ENCODE measurements at places on chromosomes 16 and 17.

DNA sequence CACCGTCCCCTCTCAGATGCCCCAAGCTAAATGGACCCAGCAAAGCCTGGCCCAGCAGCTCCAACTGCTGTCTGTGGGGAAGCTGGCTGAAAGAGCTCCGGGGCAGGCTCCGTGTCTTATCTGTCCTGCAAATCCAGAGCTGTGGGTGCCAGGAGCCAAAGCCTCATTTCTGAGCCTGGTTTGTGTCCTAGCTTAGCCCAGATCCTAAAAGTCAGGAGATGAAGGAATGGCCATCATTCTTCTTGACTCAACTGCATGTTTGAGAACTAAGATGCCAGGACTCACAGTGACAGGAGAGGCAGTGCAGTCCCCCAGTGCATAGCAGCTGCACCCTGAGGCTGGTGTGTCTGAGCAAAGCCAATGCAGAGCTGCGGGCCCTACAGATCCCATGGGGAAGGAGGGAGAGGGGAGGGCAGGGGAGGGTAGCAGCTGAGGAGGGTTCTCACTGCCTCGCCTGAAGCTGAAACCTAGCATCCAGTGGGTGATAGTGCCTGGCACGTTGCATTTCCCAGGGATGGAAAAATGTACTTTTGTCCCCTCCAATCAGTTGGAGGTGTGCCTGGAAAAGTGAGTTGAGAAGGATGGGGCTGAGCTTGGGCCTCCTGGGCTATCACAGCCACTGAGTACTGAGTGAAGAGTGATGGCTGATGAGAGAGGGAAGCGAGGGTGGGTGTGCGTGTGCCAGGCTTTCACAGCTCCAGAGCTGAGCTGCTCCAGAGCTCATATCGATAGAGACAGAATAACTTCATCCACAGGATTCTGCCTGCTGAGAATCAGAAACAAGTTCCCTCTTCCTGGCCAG, 24.5 kb upstream of the CD300E start:
- DNase-seq = no peak

GRCh38 chr17:55605705-55606487, 94.6 kb upstream of the SMIM36 start:
- no peak for DNase-seq

GRCh38 chr16:84677017-84677803, 22.6 kb upstream of the USP10 start:
- DNase-seq = no peak

DNA sequence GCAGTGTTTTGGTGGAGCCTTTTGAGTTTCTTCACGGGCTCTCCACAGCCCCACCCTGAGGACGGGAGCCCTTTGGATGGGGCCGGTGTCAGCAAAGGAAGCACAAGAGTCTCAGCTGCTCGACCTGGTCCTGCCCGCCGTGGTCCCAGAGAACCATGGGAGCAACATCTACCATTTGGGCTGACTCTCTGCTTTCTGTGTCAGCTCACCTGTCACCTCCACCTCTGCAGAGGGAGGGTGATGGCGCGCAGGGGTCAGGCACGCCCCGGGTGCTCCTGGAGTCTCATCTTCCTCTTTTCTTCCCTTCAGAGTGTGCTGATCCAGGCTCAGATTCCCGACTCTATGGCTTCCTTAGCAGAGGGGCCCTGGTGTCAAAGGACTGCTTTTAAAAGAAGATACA, 171.7 kb downstream of the LAT start:
- DNase-seq = no peak

DNA sequence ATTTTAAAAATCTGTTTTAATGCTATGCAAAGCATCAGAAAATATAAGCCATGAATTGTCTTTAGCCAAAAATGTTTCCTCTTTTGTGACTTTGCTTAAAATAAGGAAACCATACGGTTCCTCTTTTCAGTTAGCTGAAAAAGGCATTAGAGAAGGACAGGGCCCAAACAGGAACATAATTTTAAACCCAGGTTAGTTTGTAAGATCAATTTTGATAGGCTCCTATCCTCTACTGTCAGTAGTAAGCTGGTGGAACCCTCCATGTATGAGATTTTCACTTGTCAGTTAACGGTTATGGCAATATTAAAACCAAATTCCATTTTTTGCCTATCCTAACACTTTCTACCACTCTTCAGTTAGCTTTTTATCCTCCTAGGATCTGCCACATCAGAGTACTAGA, 4.3 kb downstream of the EVI2B start:
- DNase-seq = no peak

DNA sequence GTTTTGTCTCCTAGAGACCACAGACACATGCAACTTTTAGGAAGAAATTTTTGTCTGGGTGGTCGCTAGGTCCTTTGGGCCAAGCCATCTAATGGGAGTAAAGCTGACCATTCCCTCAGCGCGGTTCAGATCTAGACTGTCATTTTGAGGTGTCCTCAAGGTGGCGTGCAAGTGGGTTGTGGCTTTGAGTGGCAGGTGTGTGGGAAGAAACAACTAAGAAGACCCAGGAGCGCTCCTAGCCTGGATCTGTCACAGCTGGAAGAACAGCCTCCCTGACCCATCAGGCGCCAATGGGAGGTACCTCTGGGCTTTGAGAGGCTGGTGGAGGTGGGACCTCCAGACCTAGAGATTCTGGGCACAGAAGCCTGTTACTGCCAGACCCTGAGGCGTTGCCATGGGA, 645.1 kb downstream of the KCNJ18 start:
- no peak for DNase-seq

- DNase-seq = no peak
These were observed 32.6 kb upstream of the ZNF469 start for GRCh38 chr16:88349903-88350900.

- DNase-seq = no peak
These were observed 1.1 kb upstream of the ACE start for GRCh38 chr17:63475491-63476412.

- no peak for DNase-seq
These were observed 33.9 kb downstream of the CYTH1 start for GRCh38 chr17:78748048-78748729.

DNA sequence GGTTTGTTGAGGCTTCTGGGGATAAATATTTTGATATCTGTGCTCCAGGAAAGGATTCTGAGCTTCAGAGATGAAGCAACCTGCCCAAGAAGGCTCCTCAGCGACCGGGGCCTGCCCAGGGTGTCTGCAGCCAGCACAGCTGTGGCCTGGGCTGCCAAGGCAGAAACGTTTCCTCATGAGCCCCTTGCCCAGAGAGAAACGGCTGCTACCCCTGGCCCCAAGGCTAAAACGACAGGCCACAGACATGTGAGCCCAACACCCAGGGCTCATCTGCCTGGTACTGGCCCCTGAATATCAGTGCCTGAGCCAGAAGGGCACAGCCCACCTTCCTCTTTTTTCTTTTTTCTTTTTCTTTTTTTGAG, 45.4 kb upstream of the RASD1 start:
- DNase-seq = no peak

DNA sequence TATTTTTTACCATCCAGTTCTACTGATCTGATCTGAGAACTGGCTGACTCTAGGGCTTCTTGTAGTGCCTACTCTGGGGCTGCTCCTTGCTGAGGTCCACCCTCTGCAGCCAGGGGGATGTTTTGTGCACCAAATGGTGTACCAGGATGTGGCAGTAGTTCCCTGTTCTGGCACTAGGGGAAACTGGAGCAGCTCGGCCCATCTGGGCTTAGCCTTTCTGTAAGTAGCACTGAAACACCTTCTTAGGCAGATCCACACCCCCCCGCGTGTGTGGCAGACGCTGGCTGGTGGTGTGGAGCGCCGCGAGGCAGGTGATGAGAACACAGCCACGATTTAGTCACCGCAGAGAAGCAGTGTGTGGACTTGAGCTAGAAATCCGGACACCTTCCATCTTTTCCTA, 17.0 kb downstream of the DUSP14 start:
- no peak for DNase-seq

DNA sequence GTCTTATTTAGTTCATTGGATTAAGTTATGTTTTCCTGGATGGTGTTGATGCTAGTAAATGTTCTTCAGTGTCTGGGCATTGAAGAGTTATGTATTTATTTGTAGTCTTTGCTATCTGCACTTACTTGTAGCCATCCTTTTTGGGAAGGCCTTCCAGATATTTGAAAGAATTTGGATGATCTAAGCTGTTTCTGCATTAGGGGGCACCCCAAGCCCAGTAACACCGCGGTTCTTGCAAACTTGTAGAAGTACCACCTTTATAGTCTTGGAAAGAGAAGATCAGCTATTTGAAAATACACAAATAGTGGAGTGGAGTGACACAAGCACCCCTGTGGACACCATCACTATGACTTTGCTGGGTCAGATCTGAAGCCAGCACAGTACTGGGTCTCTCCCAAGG, 175.9 kb upstream of the KIF2B start:
- DNase-seq = no peak

- DNase-seq = no peak
These were observed 118.6 kb upstream of the TNRC6C start for GRCh38 chr17:77839698-77840512.

GRCh38 chr17:33126086-33126485, 134.4 kb downstream of the SPACA3 start:
- DNase-seq = no peak

DNA sequence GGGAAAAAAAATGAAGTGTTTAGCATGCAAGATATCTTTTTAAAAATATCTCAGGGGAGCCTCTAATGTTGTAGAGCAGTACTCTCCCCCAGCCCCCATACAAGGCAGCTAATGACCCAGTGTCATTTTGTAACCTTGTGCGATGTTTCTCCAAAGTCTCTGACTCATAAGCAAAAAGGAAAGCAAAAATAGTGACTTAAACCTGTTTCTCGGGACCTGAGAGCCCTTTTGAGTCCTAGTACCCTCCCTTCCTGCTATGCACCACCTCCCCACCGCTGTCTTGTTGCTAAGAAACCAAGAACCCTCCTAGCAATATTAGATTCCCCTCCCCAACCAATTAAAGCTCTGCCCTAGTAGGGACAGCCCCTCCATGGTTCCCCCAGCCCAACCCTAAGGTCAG, 2.8 kb downstream of the MYCBPAP start:
- DNase-seq = no peak

DNA sequence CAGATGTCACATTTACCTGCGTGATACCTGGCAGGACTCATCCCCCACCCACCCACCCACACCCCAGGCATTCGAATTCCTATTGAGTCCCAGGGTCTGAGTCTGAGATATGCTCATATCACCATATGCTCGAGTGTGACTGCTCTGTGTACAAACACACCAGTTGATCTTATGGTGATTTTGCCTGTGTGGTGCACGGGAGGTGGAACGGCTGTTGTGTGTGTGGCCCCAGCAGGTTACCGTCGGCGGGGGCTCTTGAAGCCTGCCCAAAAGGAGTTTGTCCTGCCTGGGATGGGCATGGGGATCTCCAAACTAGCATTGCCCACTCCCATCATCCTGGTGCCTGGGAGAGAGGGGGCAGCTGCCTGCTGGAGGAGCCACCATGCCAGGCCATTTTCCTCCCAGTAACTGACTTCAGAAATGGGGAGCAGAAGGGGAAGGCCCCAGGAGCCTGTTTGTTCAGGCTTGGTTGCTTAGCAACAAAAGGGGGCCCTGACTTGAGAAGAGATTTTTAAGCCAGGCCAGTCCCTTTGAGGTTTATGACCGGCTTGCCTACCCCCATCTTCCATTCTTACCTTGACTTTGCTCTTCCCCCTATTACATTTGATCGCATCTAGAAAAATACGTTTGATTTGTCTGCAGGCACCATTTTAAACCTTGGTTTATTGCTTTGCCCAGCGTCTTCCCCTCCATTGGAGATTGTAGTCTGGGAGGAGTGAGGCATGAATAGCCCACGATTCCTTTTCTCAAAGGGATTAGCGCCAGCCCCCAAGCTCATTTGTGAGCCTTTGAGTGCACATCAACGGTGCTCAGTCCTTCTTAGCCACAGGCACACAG, 217.7 kb downstream of the CCDC182 start:
- no peak for DNase-seq

DNA sequence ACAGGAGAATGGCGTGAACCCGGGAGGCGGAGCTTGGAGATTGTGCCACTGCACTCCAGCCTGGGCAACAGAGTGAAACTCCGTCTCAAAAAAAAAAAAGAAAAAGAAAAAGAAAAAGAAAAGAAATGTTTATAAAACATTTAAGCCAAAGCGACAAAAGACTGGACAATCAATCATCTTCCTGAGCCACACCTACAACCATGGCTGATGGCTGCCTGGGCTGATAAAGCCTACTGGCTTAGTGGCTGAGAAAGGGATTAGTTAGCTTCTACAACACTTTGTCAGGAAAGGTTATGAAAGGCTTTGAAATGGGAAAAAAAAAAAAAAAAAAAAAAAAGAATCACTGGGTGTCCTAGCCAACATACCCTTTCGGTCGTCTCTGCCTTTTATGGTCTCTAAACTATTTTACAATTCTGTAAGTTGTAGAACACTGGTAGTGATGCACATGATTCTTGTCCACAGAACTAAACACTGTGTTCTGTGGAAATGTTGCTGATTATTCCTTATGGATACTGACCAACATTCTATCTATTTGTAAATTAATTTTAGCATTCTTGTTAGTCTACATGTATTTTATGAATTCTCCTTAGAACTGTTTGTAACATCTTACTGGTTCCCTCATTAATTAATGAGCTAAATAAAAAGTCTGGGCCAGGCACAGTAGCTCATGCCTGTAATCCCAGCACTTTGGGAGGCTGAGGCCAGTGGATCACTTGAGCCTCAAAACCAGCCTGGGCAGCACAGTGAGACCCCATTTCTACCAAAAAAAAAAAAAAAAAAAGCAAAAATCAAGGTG, 45.5 kb downstream of the ZZEF1 start:
- DNase-seq = no peak

- DNase-seq = no peak
These were observed 29.4 kb upstream of the NAT9 start for GRCh38 chr17:74805591-74805991.

- DNase-seq = no peak
These were observed 253.9 kb downstream of the SLC39A11 start for GRCh38 chr17:72838581-72838980.

DNA sequence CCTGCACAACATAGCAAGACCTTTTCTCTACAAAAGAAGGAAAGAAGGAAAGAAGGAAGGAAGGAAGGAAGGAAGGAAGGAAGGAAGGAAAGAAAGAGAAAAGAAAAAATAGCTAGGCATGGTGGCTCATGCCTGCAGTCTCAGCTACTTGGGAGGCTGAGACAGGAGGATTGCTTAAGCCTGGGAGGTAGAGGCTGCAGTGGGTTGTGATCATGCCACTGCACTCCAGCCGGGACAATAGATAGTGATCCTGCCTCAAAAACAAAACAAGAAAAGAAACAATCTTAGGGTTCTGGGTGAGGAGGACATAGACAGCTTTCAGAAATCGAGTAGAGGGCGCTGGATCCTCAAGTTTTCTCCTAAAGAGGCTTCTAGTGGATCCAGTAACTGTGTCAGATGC, 59.7 kb upstream of the CLEC3A start:
- no peak for DNase-seq
